Stimulated activated CD4-positive, alpha-beta T cell treated with anti-CD3 and anti-CD28 coated beads, Interleukin-12 subunit alpha, Interleukin-12 subunit beta, amount 100 ng/mL, for 48 hours (primary cell): ENCODE measurements at places on chromosomes 7 and 10.

GRCh38 chr7:100085515-100085914 is 3.3 kb upstream of the COPS6 start:
- DNase-seq = no peak

- no peak for DNase-seq
Measured at GRCh38 chr7:92246360-92247101, 757 bp downstream of the ANKIB1 start.

GRCh38 chr10:55163388-55163979 is 362.5 kb upstream of the PCDH15 start:
- DNase-seq = no peak

- DNase-seq = no peak
Measured at GRCh38 chr10:71772832-71773220, 494 bp downstream of the VSIR start.

GRCh38 chr7:93574646-93575554 is at the start of gene CALCR:
Gene CALCR (minus strand): TSS chr7:93574724. CDS start chr7:93486981, 87,743 bp downstream.
- no peak for DNase-seq

DNA sequence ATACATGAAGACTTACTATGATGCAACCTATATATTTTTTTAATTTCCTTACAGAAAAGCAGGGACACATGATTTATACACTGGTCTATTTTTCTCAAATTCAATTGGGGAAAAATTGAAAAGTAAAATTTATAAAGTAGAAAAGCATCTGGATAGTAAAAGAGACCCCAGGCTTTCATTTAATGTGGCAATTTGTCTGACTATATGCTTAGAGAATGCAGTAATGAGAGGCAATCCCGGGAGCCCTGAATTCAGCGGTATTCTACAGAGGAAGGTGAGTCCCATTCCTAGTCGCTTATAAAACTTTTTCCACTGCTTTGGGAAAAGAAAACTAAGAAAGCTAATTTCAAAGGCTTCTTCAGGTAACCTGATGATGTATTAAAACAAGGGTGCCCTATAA is 167.1 kb downstream of the SEMA3D start:
- no peak for DNase-seq

- DNase-seq = no peak
Measured at GRCh38 chr7:108282427-108282996, 152.4 kb upstream of the LAMB4 start.

- DNase-seq = no peak
Measured at GRCh38 chr7:49580000-49580399, 193.4 kb upstream of the VWC2 start.
